ENCODE measurements at places on chromosomes 7 and 10. TPM values are rescaled to one million over a fixed set of nuclear protein-coding genes. Genes with fewer than 3 reads are reported as not detected.

Gene AKR1E2
- total RNA-seq = 6.5 TPM

Gene LRRTM3
- not detected for total RNA-seq

Gene EPDR1
- 1.0 TPM for total RNA-seq

Gene SAP25
- 30.0 TPM for total RNA-seq

Gene CAPZA2
- total RNA-seq = 144 TPM

Gene CDH23
- total RNA-seq = 4.9 TPM

Gene MOGAT3
- not detected for total RNA-seq

Gene KLHDC10
- 18.1 TPM for total RNA-seq

Gene KCP
- 0.21 TPM for total RNA-seq

GRCh38 chr7:150738591-150739001, 1.4 kb downstream of the GIMAP5 start:
- peaks cover 65% of the 10 kb centered on the region for H3K36me3 ChIP-seq
- H3K27ac ChIP-seq = peak overlapping the region; percentile 89
- H3K4me1 ChIP-seq = peaks cover 79% of the 10 kb centered on the region
- DNase-seq = peak; percentile 29
- H3K4me3 ChIP-seq = peak overlapping the region; percentile 90

DNA sequence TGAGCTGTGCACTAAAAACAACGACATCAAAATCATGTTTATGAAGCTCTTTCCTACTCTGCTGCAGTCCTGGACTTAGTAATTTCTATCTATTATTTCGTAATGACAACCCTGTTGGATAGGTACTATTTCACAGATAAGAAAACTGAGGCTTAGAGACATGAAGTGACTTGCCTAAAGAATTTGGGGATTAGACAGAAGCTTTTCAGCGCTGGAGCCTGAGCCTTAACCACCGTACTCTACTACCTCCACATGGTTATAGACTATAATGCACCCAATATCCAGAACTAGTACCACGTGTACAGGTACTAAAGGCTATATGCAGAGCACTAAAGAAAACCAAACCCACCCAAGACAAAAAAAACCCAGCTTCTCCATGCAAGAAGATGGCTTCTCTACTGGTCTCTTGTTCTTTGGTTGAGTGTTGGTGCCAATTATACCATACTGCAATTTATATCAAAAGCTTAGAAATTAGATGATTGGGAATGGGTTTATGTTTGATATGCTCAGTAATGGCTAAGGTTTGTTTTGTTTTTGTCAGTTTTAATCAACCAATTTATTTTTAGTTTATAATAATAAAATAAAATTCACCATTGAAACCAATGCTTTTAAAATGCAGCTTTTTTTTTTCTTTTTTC, 6.5 kb upstream of the SNX10 start:
- peaks cover 8% of the 10 kb centered on the region for H3K27me3 ChIP-seq
- H3K27ac ChIP-seq = no peak overlapping the region
- no peak for DNase-seq

- no peaks in the 10 kb centered on the region for H3K4me1 ChIP-seq
- H3K4me3 ChIP-seq = no peak overlapping the region
These were observed 61.1 kb downstream of the GNAT3 start for GRCh38 chr7:80450621-80451308.

DNA sequence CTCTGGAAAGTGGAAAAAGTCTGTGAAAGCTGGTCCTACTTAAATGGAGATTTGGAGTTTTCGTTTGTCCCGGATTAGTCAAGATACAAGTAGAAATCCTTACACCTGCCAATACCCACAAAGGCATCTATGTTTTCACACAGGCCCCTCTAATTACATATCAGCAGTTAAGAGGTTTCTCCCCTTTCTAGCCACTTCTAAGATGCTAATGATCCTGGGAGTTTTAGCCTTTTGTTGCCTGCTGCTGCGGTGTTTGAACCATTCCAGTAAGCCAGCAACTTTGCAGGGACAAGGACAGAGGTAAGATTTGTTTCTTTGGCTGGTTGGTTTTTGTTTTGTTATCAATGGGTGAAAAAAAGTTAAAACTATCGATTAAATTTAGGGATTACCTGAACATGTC, 5.8 kb upstream of the C1QL3 start:
- no peak overlapping the region for H3K4me3 ChIP-seq
- no peak for DNase-seq
- H3K4me1 ChIP-seq = no peaks in the 10 kb centered on the region
- H3K27me3 ChIP-seq = peaks cover 26% of the 10 kb centered on the region
- H3K27ac ChIP-seq = no peak overlapping the region
- H3K36me3 ChIP-seq = no peaks in the 10 kb centered on the region

- H3K27ac ChIP-seq = no peak overlapping the region
- H3K4me3 ChIP-seq = no peak overlapping the region
- no peaks in the 10 kb centered on the region for H3K4me1 ChIP-seq
- no peak for DNase-seq
- H3K36me3 ChIP-seq = no peaks in the 10 kb centered on the region
These were observed 375.2 kb upstream of the VWC2 start for GRCh38 chr7:49398236-49398635.

- peaks cover 5% of the 10 kb centered on the region for H3K4me1 ChIP-seq
- DNase-seq = no peak
- peaks cover 3% of the 10 kb centered on the region for H3K36me3 ChIP-seq
- H3K27ac ChIP-seq = no peak overlapping the region
- H3K27me3 ChIP-seq = peaks cover 2% of the 10 kb centered on the region
These were observed 123.2 kb downstream of the ST7 start for GRCh38 chr7:117076426-117076943.

- H3K36me3 ChIP-seq = no peaks in the 10 kb centered on the region
- no peak overlapping the region for H3K4me3 ChIP-seq
- DNase-seq = no peak
These were observed 20.0 kb downstream of the LRRD1 start for GRCh38 chr7:92158660-92159575.

GRCh38 chr10:79379512-79380124, 32.3 kb downstream of the PPIF start:
- H3K4me3 ChIP-seq = no peak overlapping the region
- no peaks in the 10 kb centered on the region for H3K36me3 ChIP-seq
- no peak for DNase-seq
- peaks cover 3% of the 10 kb centered on the region for H3K4me1 ChIP-seq
- H3K27me3 ChIP-seq = no peaks in the 10 kb centered on the region

GRCh38 chr7:80630608-80631405, 7.6 kb upstream of the CD36 start:
- H3K27me3 ChIP-seq = no peaks in the 10 kb centered on the region
- DNase-seq = no peak
- no peak overlapping the region for H3K4me3 ChIP-seq
- no peaks in the 10 kb centered on the region for H3K36me3 ChIP-seq
- no peaks in the 10 kb centered on the region for H3K4me1 ChIP-seq

GRCh38 chr7:124765401-124766352, at the start of gene GPR37:
TSS of gene GPR37 (minus strand) at chr7:124765792. CDS start at chr7:124764976, 816 bp downstream.
- H3K27ac ChIP-seq = no peak within 1 kb of the TSS
- H3K4me1 ChIP-seq = peaks cover 11% of the 10 kb centered on the region
- peak within 1 kb of the TSS; percentile 67 for H3K4me3 ChIP-seq
- H3K36me3 ChIP-seq = no peaks in the 10 kb centered on the region

DNA sequence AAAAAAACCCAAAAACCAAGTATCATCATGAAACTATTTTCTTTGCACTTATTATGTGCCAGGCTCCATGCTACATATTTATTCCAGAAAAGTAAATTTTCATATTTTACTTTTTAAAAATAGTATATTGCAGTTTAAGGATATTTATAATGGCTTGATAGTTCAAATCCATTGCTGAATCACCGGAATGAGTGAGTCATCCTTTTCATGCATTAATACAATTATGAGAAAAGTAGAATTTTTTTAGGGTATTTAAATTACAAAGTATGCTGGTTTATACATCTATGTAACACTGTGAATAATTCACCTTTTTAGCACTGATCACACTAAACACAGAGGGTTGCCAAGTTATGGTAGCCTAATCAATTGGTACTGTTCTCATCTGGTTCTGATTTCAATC, 54.3 kb downstream of the SLC16A9 start:
- no peak for DNase-seq
- peaks cover 9% of the 10 kb centered on the region for H3K4me1 ChIP-seq
- no peaks in the 10 kb centered on the region for H3K36me3 ChIP-seq

DNA sequence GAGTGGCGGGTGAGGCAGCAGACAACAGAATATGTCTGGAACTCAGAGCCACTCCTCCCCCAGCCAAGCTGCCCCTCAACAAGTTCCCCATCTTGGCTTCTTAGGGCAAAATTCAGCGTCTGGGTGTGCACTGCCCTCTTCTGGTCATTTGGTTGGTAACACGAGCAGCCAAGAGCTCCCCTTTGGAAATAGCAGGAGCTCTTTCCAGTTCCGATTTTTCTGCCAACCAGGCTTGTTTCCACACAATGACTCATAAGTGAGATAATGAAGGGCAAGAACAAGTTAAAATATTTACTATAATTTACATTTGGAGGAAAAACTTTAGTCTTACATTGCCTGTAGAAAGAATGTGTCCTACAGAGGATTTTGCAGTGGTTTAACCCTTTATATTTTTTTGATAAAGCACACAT, 70.5 kb downstream of the ADCYAP1R1 start:
- DNase-seq = peak; percentile 60
- no peak overlapping the region for H3K4me3 ChIP-seq
- no peak overlapping the region for H3K27ac ChIP-seq
- no peaks in the 10 kb centered on the region for H3K4me1 ChIP-seq
- no peaks in the 10 kb centered on the region for H3K36me3 ChIP-seq

DNA sequence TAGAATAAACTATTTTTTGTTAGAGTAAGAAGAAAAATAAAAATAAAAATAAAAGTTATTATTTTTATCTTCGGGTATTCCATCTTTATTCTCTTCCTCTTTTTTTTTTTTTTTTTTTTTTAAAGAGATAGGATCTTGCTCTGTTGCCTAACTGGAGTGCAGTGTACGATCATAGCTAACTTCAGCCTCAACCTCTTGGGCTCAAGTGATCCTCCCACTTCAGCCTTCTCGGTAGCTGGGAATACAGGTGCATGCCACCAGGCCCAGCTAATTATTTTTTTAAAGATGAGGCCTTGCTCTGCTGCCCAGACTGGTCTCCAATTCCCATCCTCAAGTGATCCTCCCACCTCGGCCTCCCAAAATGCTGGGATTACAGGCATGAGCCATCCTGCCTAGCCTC, 15.4 kb downstream of the STAM start:
- no peaks in the 10 kb centered on the region for H3K27me3 ChIP-seq
- H3K4me3 ChIP-seq = no peak overlapping the region
- no peak overlapping the region for H3K27ac ChIP-seq
- peaks cover 45% of the 10 kb centered on the region for H3K4me1 ChIP-seq
- peaks cover 75% of the 10 kb centered on the region for H3K36me3 ChIP-seq

- no peak overlapping the region for H3K27ac ChIP-seq
- H3K36me3 ChIP-seq = no peaks in the 10 kb centered on the region
- H3K4me3 ChIP-seq = no peak overlapping the region
These were observed 67.1 kb upstream of the PRR15 start for GRCh38 chr7:29496355-29497020.

DNA sequence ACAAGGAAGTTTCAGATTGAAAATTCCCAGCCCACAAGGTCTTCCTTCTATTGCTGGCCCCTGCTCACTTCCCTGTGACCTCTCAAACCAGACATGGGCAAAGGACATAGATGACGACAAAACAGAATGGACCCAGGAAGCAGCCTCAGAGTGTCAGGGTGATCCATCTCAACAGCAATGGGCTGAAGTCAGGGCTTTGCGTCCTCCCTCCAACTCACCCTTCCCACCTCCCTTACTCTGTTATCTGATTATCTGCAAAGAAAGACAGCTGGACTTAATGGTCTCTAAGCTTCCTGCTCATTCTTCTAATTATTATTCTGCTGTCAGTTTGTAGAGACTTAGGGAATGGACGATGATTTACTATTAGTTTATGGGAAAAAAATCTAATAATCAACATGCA, 115.9 kb downstream of the PIP4K2A start:
- H3K36me3 ChIP-seq = peaks cover 69% of the 10 kb centered on the region
- DNase-seq = no peak

GRCh38 chr10:630581-631073, 58.8 kb downstream of the DIP2C start:
- no peak overlapping the region for H3K4me3 ChIP-seq
- H3K27me3 ChIP-seq = peaks cover 10% of the 10 kb centered on the region
- peaks cover 8% of the 10 kb centered on the region for H3K4me1 ChIP-seq
- no peak for DNase-seq

- H3K4me3 ChIP-seq = no peak overlapping the region
- DNase-seq = no peak
- H3K4me1 ChIP-seq = peaks cover 17% of the 10 kb centered on the region
- no peak overlapping the region for H3K27ac ChIP-seq
- peaks cover 21% of the 10 kb centered on the region for H3K27me3 ChIP-seq
These were observed 88.7 kb downstream of the SLIT1 start for GRCh38 chr10:97097084-97097433.

- H3K27me3 ChIP-seq = no peaks in the 10 kb centered on the region
- no peaks in the 10 kb centered on the region for H3K4me1 ChIP-seq
- no peaks in the 10 kb centered on the region for H3K36me3 ChIP-seq
- H3K27ac ChIP-seq = no peak overlapping the region
- H3K4me3 ChIP-seq = no peak overlapping the region
- DNase-seq = no peak
These were observed 478.3 kb downstream of the TNS3 start for GRCh38 chr7:47103498-47104205.

DNA sequence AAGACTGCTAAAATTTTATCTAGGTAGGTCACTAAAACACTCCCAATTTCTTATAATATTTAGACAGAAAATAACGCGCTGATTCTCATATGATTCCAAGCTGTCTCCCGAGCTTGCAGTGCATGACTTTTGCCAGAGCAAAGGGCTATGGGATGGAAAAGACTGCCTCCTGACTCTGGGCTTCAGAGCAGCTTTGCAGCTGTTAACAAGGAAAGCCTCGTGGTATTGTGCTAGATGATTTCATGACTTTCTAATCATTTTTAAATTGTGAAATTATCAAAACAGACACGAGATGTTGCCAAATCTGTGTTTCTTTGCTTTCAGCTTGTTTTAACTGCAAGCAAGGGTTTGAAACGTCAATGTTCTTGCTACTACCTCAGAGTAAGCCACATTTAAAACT, 238.3 kb downstream of the AGMO start:
- no peak overlapping the region for H3K27ac ChIP-seq
- H3K4me3 ChIP-seq = no peak overlapping the region
- H3K36me3 ChIP-seq = no peaks in the 10 kb centered on the region
- no peak for DNase-seq
- H3K27me3 ChIP-seq = no peaks in the 10 kb centered on the region
- H3K4me1 ChIP-seq = no peaks in the 10 kb centered on the region

- DNase-seq = no peak
- peaks cover 4% of the 10 kb centered on the region for H3K4me1 ChIP-seq
- H3K4me3 ChIP-seq = no peak overlapping the region
- no peaks in the 10 kb centered on the region for H3K36me3 ChIP-seq
These were observed 7.6 kb upstream of the KCP start for GRCh38 chr7:128918016-128918665.

GRCh38 chr10:3948843-3949242, 163.8 kb upstream of the KLF6 start:
- no peaks in the 10 kb centered on the region for H3K27me3 ChIP-seq
- H3K36me3 ChIP-seq = peaks cover 43% of the 10 kb centered on the region
- H3K4me3 ChIP-seq = peak overlapping the region; percentile 79
- H3K27ac ChIP-seq = peak overlapping the region; percentile 97
- DNase-seq = peak; percentile 92

DNA sequence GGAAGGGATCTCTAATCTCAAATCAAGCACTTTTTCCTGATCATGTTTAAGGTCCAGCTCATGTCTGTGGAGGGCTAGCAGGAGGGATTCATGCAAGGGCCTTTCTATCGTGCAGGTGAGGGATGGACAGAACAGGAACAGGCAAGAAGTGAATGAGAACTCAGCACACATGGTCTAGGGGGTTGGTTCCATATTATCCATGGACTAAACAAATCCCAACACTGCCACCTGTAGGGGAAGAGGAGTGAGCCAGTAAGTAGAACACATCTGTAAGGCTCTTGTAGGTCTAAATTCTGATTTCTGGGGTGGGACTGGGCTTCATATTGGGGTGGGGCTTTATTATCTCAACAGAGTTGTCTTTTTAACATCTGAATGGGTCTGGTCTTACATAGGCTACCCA, 138.0 kb upstream of the TARP start:
- H3K4me3 ChIP-seq = no peak overlapping the region
- no peak overlapping the region for H3K27ac ChIP-seq
- peaks cover 18% of the 10 kb centered on the region for H3K4me1 ChIP-seq
- H3K36me3 ChIP-seq = no peaks in the 10 kb centered on the region

Data from activated CD8-positive, alpha-beta T cell treated with anti-CD3 and anti-CD28 coated beads, Interleukin-2, amount 10 ng/mL, durations not matched to agents 7 days and 5 days (primary cell).